ENCODE measurements at places on chromosomes 6 and 20. TPM values are rescaled to one million over a fixed set of nuclear protein-coding genes. Genes with fewer than 3 reads are reported as not detected.

- no peaks in the 10 kb centered on the region for H3K36me3 ChIP-seq
- DNase-seq = no peak
- no peaks in the 10 kb centered on the region for H3K4me1 ChIP-seq
- H3K4me3 ChIP-seq = no peak overlapping the region
Observed at GRCh38 chr6:165834613-165835259, 171.7 kb upstream of the PDE10A start.

The ADA gene
- polyA plus RNA-seq = 123 TPM

- no peak overlapping the region for H3K27ac ChIP-seq
- H3K36me3 ChIP-seq = no peaks in the 10 kb centered on the region
Observed at GRCh38 chr20:32574296-32575226, 10.6 kb downstream of the NOL4L start.

DNA sequence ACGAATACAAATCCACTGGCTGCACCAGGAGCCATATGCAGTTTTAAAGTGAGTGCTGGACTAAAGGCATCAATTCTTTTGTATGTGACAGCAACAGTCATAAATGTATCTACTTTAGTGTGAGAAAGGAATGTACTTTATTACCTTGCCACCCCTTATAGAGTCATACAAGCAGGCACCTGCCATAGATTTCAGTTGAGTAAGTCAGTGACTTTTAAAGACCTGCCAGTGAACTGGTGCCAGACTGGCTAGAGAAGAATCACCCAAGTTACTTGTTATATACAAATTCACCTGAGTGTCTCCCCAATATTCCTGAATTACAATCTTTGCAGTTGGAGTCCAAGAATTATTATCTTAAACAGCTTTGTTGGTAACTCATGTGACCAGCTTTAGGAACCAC lies 547.9 kb downstream of the COL12A1 start:
- no peak overlapping the region for H3K27ac ChIP-seq
- no peaks in the 10 kb centered on the region for H3K4me1 ChIP-seq
- no peak overlapping the region for H3K4me3 ChIP-seq
- DNase-seq = no peak
- no peaks in the 10 kb centered on the region for H3K36me3 ChIP-seq
- no peaks in the 10 kb centered on the region for H3K27me3 ChIP-seq

DNA sequence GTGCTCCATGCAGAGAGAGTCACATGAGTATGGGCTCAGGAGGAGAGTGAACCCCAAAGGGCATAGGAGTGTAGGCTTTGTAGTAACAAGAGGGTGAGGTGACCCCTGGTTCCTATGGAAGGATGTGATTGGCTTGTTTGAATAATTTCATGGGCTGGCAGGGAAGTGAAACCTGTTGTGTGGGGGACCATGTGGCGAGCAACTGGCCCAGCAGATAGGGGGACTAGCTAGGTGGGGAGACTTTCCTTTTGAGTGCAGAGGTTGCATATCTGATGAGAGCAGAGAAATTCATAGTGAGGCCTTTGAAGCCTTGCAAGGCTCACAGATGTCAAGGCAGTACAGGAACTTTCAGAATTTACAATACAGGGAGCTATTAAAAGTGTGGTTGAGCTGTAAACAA lies 247.9 kb upstream of the SLC35B3 start:
- no peaks in the 10 kb centered on the region for H3K36me3 ChIP-seq
- DNase-seq = no peak

DNA sequence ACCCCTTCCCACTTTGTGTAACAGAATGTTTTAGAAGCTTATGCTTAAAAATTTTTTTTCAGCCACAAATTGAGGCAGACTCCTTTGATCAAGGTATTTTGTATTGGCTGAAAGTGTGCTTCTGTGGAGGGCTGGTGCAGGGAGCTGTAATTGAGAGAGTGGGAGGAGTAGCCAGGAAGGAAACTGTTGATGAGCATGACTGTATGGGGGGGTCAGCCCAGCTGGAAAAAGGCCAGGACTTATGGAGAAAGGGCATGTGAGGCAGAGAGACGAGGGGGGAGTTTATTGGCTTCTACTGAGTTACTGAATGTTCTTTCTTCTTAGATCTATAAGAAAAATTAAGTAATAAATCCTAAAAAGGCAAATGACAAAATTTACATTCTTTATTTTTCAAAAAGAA lies 13.4 kb downstream of the RFPL4B start:
- DNase-seq = no peak
- no peaks in the 10 kb centered on the region for H3K27me3 ChIP-seq
- H3K4me1 ChIP-seq = no peaks in the 10 kb centered on the region

DNA sequence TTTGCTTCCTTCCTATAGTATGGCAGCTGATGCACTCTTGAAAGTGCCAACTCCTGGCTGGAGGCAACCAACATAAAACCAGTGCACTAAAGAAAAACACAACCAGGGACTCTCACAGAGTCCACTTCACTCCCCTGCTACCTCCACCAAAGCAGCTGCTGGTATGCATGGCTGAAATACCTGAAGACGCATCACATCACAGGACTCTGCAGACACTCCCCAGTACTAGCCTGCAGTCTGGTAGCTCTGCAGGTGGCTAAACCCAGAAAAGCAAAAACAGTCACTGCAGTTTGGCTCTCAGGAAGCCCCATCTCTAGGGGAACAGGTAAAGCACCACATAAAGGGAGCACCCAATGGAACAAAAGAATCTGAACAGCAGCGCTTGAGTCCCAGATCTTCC lies 473.0 kb upstream of the SPTLC3 start:
- H3K4me3 ChIP-seq = no peak overlapping the region
- no peaks in the 10 kb centered on the region for H3K27me3 ChIP-seq
- no peak overlapping the region for H3K27ac ChIP-seq
- H3K36me3 ChIP-seq = no peaks in the 10 kb centered on the region
- H3K4me1 ChIP-seq = no peaks in the 10 kb centered on the region
- DNase-seq = no peak

GRCh38 chr6:138492871-138493270 lies 6.4 kb downstream of the NHSL1 start:
- H3K4me1 ChIP-seq = peaks cover 48% of the 10 kb centered on the region
- H3K4me3 ChIP-seq = no peak overlapping the region
- H3K36me3 ChIP-seq = no peaks in the 10 kb centered on the region
- H3K27me3 ChIP-seq = no peaks in the 10 kb centered on the region
- H3K27ac ChIP-seq = no peak overlapping the region

The RAET1L gene
- polyA plus RNA-seq = not detected

The COL12A1 gene
- 0.67 TPM for polyA plus RNA-seq

The OPN5 gene
- not detected for polyA plus RNA-seq
